Kidney tubule cell (primary cell): ENCODE measurements at places on chromosomes 16 and 17.

DNA sequence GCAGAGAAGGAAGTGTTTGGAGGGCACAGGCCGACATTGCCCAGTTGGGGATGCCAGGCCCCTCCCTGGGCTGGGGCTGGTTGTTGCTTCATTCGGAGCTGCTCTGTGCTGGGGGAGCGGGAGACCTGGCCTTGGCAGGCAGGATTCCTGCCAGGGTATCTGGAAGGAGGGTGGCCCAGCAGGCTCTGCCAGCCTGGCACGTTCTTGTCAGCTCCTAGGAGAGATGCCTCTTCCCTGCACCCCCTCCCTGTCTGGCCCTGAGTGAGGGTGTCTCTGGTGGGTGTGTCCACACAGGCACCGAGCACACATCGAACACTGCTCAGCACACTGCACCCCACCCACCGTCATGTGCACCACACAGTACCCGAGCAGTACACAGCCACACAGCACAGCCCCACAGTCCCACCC lies 35.2 kb downstream of the ARHGAP23 start:
- no peak for DNase-seq

DNA sequence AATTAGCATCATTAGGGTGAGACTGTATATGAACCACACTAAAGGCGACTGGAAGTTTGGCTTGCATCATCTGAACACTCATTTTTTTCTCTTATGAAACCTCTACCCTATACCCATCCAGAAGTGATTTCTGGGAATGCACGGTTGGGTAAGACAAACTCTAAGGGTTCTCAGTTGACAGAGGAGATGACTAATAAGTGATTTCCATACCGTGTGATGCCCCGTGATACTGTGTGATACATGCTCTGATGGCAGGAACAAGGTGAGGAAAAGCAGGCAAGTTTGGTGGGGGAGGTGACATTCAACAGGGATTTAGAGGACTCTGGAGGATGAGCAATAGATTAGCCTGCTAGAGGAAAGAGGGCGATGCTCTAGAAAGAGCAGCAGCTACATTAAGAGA lies 156.4 kb upstream of the CCL2 start:
- DNase-seq: peak; percentile 46

GRCh38 chr17:59002126-59002525 lies 104.6 kb downstream of the TRIM37 start:
- no peak for DNase-seq

GRCh38 chr16:14658063-14658462 lies 25.3 kb downstream of the BFAR start:
- DNase-seq: no peak

DNA sequence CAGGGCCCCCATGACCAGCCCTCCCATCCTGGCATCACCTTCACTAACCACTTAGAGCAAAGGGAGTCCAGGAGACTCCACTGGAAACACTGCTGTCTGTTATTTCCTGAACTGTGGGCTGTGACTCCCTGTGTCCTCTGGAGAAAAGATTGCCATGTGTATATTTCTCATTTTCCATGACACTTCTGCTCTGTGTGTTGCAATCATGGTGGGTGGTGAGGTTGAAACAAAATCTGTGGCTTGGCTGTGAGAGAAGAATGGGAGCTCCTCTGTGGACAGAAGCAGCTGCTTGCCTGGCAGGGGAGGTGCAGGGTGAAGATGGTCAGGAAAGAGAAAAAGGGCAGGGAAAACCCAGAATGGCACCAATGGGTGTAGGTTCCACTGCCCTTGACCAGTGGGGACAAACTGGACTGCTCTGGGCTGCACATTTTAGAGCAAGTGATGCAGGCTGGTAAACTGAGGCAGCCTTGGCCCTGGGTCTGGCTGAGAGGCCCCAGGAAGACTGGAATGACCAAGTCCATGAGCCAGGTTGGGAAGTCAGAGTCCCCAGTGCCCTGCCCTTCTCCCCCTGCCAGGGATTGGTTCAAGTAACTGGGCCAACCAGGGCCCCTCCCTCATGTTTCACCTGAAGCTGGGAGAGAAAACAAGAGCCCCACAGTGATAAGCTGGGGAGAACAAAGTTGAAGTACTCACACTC lies 314.3 kb downstream of the C16orf95 start:
- no peak for DNase-seq

DNA sequence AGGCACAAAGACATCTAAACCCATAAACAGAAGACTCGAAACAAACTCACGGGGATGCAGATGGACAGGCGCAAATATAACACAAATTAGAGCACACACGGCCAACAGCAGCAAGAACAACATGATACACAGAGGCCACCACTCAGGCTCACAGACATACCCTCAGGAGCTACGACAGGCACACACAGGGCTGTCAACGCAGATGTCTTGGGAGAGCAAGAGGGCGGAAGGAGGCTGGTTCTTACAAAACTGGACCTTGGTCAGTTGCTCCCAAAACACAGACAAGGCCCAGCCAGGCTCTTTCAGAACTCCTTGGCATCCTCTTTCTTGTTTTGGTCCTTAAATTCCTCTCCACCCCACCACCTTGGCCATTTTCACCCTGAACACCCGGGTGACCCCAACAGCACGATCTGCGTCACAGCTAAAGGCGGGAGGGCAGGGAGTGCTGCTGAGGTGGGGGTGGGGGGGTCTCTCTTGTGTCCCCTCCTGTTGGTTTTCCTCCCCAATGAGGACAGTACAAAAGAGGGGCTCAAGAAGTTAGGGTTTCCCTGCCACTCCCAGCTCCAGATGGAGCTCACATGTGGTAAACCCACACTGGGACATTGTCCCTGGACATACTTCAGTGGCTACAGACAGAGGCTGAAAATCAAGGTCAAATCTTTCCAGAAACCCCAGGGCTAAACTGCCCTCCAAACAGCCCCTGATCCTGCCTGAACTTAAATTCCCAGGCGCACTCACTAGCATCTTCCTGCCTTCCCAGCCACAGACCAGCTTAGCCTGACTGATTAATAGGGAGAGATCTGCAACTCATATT lies 221.3 kb downstream of the C16orf78 start:
- no peak for DNase-seq

GRCh38 chr16:81610144-81610842 lies 165.7 kb downstream of the CMIP start:
- DNase-seq: peak; percentile 75

- DNase-seq: peak; percentile 91
Observed at GRCh38 chr17:69466905-69467667, 52.6 kb downstream of the MAP2K6 start.

GRCh38 chr16:61770301-61770700 lies 265.9 kb downstream of the CDH8 start:
- no peak for DNase-seq

- peak; percentile 84 for DNase-seq
Observed at GRCh38 chr17:57861790-57862693, 12.2 kb upstream of the MRPS23 start.

- DNase-seq: peak; percentile 81
Observed at GRCh38 chr17:66415366-66416206, 113.2 kb downstream of the PRKCA start.

GRCh38 chr17:34613064-34614019 lies 34.0 kb downstream of the TMEM132E start:
- DNase-seq: no peak

GRCh38 chr16:51327001-51327400 lies 175.9 kb upstream of the SALL1 start:
- DNase-seq: peak; percentile 43

DNA sequence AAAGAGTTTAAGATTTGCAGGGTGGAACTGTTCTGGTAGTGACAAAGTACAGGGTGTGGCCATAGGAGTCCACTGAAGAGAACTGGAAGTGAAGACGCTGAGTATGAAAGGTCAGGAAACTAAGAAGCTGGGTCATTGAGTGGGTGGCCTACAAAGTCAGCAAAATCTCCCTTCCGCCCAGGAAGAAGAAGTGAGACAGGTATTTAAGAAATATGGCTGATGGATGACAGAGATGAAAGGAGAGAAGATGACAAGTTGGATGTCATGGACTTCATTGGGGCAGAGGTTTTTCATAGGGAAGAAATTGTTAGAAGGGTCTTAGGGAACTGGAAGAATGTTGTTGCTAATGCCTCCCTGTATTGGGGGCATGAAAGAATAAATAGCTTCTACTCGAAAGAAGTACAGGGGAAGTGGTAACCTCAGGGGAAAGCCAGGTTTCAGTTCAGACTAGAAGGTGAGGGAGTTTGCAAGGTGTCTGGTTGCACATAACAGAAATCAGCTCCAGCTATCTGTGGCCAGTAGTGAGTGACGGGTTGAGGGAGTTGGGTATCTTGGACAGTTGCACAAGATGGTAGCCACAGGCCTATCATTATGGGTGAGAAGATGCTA lies 33.6 kb upstream of the MED13 start:
- DNase-seq: no peak

DNA sequence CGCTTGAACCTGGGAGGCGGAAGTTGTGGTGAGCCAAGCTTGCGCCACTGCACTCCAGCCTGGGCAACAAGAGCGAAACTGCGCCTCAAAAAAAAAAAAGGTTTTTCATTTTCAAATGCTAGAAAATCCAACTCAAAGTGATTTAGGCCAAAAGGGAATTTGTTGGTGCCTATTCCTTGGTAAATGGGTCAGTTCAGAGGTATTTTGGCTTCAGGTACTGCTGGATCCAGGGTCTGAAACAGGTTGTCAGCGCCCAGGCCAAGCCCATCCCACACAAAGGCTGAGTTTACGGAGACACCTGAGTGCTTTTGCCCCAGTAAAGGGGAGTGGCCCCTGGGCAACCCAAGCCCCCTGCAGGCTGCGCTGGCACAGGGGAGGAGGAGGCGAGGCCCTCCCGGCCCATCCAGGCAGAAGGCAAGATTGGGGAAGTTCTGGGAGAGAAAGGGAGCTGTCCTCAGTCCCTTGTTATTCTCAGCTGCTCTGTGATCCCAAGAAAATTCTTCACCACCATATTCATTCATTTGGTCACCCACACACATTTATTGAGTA lies 8.5 kb upstream of the JPH3 start:
- DNase-seq: no peak

- DNase-seq: no peak
Observed at GRCh38 chr17:82226809-82227628, 1.8 kb upstream of the SLC16A3 start.

DNA sequence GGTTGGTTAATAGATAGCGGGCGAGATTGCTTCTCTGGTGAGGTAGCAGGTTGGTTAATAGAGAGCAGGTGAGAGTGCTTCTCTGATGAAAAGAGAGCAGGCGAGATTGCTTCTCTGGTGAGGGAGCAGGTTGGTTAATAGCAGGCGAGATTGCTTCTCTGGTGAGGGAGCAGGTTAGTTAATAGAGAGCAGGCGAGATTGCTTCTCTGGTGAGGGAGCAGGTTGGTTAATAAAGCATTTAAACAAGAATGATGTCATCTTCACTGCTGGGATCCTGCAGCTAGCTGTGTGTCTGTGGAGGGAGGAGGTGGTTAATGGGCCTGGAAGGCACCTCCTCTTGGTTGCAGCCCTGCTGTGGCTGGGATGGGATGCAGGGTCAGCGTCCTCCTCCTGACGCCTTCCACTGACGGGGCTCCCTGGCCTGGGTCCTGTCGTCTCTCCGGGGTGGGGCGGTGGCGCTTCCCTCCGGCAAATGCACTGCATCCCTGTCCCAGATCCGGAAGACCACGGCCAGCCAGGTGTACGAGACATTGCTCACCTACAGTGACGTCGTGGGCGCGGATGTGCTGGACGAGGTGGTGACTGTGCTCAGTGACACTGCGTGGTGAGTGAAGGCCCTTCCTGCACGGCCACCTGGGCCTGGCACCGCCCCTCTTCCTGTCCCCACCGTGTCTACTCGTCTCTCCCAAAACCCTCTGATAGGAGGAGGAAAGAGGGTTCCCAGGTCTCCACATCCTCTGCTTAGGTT lies 99.2 kb upstream of the ZNF750 start:
- peak; percentile 30 for DNase-seq

DNA sequence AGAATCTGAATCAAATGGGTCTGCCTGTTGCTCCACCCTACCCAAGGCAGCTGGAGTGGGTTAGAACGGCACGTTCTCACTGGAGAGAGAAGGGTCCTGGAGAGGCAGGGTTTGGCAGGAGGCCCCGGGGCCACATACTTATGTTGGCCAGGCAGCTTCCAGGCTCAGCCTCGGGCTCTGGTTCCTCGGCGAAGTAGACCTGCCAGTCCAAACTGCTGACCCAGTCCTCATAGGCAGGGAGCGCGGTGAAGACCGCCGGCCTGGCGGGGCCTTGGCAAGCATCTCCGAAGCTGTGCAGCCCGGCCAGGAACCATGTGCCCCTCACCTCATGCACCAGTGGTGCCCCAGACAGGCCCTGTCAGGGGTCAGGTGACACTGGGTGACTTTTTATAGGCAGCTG lies 4.8 kb downstream of the PRSS53 start:
- no peak for DNase-seq

DNA sequence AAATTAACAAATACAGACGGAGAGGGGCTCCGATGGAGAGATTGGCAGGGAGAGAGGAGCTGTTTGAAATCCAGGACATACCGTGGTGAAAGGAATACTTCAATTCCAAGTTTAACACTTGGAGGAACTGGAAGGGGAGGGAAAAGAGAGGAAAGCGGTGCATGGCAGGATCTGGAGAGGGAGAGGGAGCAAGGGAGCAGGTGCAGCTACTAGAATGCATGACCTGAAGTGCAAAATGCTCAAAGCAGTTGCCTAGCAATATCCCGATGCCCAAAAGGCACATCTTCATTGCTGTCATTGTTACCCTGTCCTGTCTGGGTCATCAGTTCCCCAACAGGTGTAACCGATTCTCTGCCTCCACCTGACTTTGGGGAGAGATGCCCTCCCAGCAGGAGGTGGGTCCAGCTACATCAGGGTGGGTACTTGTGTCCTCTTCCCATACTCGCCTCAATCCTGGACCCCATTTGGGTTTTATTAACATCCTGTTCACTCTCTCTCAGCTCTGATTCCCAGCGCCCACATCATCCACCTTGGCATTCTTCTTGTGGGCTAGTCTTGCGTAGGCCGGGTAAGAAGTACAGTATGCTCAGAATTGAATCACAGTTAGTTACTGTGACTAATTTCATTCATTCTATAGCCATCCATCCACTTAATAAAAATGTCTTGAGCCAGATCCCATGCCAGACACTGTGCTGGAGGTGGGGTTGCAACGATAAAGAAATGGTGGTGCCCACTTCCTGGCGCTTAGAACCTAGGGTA lies 37.4 kb upstream of the EMP2 start:
- no peak for DNase-seq

- peak; percentile 79 for DNase-seq
Observed at GRCh38 chr16:83581082-83581481, 226.7 kb upstream of the HSBP1 start.

DNA sequence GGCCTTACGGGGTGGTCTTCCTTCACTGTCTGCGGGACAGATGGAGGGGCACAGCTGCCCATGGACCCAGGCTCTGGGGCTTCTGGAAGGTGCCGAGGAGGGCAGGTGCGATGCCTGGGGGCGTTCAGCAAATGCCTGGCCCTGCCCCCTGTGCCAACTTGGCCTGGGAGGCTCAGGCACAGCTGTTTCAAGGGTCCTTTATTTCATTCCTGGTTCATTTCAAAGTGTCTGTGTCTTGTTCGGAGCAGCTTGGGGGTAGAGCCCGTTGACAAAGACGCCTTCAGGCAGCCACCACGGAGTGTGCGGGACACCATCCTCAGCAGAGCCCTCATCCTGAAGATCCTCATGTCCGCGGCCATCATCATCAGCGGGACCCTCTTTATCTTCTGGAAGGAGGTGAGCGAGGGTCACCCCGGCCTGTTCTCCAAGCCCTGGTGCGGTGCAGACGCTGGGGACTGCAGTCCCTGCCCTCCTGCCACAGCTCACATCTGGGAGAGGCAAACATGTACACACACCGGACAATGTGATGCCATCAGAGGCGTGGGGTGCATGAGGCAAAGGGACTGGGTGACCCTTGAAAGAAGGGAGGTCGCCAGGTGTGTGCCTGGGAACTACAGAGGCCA lies 43.9 kb downstream of the MEAK7 start:
- DNase-seq: no peak
